Stimulated activated CD8-positive, alpha-beta memory T cell treated with anti-CD3 and anti-CD28 coated beads, Interleukin-7, amount 100 ng/mL, for 1 hour (primary cell): ENCODE measurements at places on chromosomes 16 and 17.

DNA sequence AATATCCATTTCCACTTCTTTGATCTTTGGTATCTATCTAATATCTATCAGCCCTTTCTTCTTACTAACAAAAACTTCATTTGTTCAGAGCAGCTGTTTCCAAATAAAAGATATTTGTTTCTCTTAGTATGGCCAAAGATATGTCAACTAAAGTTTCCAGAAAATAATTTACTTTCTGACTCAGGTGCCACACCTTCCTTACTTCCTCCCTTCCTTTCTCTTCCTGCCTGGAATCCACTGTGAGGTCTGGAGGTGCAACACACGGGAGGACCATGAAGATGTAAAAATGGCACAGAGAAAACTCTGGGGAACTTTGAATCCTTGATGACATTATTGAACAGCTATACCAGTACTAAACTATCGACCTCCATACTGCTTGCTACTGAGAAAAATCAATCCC is 14.0 kb downstream of the MED13 start:
- no peak for DNase-seq

DNA sequence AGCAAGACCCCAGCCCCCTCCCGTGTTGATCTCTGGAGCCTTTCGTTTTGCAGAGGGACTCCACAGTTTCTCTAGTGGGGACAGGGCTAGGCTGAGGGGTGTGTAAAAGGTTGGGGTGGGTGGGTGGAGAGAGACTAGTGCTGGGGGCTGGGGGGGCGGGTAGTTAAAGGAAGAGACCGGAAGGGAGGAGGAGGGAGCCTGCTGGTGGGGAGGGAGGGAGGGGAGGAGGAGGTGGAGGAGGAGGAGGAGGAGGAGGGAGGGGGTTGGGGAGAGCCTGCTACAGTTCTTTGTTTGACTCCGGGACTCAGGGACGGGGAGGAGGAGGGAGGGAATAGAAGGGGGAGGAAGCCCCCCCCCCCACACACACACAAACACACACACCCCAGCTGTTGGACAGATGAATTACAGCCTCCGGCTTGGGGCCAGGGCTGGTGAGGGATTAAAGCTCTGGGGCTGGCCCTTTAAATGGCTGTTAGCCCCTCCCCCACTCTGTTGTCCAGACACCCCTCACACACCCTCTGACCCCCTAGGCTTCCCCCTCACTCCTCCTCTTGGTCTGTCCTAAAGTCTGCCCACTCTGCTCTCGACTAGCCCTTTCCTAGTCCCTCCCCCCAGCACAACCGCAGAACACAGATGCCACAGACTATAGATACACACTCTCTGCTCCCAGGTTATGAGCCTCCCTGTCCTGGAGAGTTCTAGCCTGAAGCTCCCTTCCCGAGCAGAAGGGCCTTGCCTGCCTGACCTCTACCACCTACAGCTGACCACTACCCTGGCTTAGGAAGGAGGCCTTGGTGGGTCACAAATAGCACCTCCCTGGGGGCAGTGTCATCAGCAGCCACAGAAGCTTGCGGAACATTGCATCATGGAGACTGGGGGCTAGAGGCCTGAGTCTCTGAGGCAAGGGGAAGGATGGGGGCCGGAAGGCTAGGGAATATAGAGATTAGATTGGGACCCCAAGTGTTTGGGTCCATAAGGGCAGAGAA is 4.4 kb downstream of the KDM6B start:
- DNase-seq, result no peak

- no peak for DNase-seq
These were observed 288.6 kb upstream of the CCL2 start for GRCh38 chr17:33966410-33967059.

- no peak for DNase-seq
These were observed 38.2 kb upstream of the LITAF start for GRCh38 chr16:11624636-11625607.

- no peak for DNase-seq
These were observed 27.4 kb upstream of the SSTR2 start for GRCh38 chr17:73137376-73137775.
